ENCODE measurements at places on chromosomes 12 and 14.

GRCh38 chr14:60790850-60791249, 56.3 kb downstream of the MNAT1 start:
- DNase-seq: no peak

- peak; percentile 66 for DNase-seq
These were observed 37.8 kb downstream of the PHETA1 start for GRCh38 chr12:111330800-111331752.

GRCh38 chr14:66709291-66709690, 201.3 kb downstream of the GPHN start:
- DNase-seq: peak; percentile 56

- DNase-seq: no peak
These were observed 159.1 kb upstream of the CCDC198 start for GRCh38 chr14:57652769-57653168.

GRCh38 chr14:77022236-77022852, 6.2 kb downstream of the IRF2BPL start:
- DNase-seq: no peak

- DNase-seq: no peak
These were observed 873 bp upstream of the GSC start for GRCh38 chr14:94770815-94771157.

- DNase-seq: no peak
These were observed 74.5 kb upstream of the DYNC1H1 start for GRCh38 chr14:101889898-101890297.

GRCh38 chr12:69024907-69025306, 91.9 kb upstream of the CPM start:
- no peak for DNase-seq

GRCh38 chr14:59251811-59252771, 63.6 kb downstream of the DAAM1 start:
- DNase-seq: no peak

DNA sequence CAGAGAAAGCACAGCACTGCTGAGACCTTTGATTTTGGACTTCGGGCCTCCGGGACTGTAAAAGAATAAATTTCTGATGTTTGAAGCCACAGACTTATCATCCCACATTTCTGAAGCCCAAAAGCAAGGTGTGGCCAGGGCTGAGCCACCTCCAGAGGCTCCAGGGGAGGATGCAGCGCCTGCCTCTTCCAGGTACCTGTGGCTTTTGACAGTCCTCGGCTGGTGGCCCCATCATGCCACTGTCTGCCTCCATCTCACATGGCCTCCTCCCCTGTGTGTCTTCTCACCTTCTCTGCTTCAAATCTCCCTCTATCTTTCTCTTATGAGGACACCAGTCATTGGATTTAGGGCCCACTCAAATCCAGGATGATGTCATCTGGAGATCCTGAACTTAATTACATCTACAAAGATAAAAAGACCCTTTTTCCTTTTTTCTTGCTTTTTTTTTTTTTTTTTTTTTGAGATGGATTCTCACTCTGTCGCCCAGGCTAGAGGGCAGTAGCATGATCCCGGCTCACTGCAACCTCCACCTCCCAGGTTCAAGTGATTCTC, 15.4 kb downstream of the GSC start:
- DNase-seq: no peak

GRCh38 chr14:104398656-104399055, 180.9 kb upstream of the C14orf180 start:
- no peak for DNase-seq

GRCh38 chr12:64656429-64656828, 46.1 kb downstream of the RASSF3 start:
- DNase-seq: no peak

GRCh38 chr12:130169924-130170323, 7.7 kb downstream of the FZD10 start:
- DNase-seq: no peak

DNA sequence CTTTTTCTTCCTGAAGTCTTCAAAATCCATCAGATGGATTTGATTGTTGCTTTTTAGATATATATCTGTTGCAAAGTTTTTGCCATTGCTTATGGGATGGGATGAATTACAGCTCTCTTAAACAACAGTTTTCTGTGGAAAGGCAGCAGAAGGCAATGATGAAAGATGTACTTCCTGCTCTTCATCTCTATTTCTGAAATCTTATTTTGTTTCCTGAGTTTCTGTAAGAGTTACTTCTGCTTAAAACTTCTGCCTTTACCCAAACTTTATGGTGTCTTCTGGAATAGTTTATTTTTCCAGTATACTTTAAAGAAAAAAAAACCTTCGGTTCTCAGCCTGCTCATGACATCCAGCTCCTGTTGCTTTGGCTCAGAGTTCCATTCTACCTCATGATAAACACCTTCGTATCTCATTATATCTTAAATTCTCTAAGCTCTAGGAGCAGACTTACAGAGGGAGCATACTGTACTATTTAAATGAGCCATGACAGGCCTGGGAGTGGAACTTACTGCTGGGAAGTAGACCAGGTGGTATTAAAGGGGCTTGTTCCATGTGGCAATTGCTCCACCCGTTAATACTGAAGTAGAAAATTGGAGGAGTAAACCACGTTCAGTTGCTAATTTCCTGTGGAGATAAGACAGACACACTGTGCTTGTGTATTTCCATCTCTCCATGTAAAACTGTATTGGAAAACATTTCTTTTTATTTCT, 288.4 kb downstream of the FBXL14 start:
- DNase-seq: no peak

GRCh38 chr12:25985316-25986175, 27.1 kb downstream of the RASSF8 start:
- DNase-seq: no peak

- DNase-seq: no peak
These were observed 235.8 kb downstream of the NEDD1 start for GRCh38 chr12:97142737-97143410.

- DNase-seq: no peak
These were observed 77.0 kb downstream of the MSRB3 start for GRCh38 chr12:65355461-65355860.

DNA sequence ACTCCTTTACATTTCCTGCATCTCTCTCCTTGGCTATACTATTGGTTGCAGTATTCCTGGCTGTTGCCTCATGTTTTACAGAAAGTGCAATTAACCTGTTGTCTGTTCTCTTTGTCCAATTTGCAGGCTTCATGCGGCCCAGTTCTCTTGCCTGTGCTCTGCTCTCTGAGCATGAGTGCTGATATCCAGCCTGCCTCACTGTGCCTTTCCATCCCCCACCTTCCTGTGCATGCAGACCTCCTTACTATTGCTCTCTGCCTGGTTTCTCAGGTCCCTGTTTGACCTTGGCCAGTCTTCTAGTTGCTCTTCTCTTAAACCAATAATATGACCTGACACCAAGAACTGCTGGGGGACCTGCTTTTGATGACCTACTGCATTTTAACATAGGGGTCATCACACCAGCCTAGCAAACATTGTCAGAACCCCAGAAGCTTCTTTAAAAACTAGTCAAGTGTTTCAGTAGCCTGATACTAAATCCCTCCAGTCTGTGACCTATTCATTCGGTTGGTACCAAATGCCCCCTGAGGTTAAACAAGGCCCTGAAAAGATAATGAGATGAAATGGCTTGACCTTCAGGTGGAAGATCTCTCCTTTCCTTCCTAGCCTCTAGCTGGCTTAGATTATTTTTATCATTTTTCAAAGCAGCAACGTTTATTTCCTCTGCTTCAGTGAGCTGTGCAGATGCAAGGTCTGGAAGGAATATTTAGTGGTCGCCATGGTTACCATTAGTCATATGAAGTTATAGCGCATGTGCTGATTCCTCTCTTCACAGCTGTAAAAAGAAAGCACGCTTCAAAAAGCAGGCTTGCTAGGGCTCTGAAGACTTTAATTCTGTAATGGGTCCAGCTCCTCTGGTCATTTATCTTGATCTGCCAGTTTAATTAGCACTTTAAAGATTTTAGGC, 216.5 kb downstream of the PHLDA1 start:
- DNase-seq: no peak

DNA sequence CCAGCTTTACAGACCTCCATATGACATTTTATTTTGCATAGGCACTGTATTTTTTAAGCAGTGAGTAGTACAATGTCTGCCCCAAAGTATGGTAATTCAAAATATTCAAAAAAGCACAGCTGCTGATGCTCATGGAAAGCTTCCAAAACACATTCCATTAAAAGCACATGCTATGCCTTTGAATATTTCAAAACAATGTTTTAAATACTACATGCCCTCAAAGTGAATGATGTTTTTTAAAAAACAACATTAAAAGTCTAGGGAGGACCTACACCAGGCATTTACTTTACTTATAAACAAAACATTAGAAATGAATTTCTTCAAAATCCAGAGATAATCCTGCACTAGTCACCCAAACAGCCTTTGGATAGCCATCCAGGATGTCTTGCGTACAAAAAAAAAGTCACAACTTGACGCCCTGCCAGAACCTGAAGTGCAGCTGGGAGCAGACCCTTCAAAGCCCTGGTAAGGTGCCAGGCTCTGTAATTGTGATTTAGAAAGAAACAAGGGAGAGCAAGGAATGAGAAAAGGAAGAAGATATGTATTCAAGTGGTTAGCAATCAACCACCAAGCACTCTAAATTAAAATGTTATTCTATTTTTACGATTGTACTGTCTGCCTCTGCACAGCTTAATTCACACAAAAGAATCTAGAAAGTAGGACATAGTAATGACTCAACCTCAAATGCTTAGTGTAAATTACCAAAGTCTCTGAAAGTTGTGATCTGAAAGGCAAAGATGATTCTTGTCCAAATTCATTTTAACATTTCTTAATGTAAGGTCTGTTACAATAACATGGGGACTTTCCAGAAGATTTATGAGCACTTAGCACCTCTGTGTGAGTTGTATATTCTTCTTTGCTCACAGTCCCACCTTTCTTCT, 31.9 kb downstream of the CEP83 start:
- DNase-seq: peak; percentile 65

- no peak for DNase-seq
These were observed 5.4 kb downstream of the CDKN1B start for GRCh38 chr12:12722435-12723148.

- DNase-seq: no peak
These were observed 58.9 kb upstream of the FRMD6 start for GRCh38 chr14:51592836-51593235.

- DNase-seq: no peak
These were observed 67.3 kb downstream of the ZNF664 start for GRCh38 chr12:124040291-124040690.

DNA sequence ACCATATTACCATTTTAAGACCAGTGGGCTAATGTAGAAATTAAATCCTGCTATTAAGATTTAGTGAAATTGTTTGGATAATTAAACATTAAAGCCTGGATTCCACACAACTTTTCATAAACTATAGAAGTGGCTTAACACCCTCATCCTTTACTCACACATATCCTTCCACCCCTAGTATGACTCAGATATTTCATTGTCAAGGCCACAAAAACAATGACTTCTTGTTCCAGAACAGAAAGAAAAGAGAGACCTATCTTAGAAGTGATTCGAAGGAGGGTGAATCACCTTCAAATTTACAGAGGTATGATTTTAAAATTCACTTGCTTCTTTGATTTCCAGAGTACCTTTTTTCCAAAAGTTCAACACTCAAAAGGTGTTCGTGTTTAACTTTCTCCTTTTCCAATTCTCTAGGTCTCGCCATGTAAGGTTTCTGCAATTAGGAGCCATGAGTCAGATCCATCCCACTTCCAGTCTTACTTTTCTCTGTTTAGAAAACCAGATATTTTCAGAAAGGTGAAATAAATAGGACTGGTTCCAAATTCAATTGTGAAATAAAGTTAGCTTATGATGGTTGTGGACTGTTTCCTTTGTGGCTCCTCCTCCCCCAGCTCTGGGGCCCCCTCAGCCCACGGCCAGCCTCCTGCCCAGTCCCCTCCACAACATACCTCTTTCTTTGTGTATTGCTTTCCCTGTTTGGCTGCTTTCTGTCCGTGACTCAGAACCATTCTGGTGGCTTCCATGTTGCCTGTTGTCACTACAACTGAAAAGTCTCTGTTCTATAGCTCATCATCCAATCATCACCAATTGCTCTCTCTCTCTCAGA, 24.6 kb upstream of the MGP start:
- no peak for DNase-seq

GRCh38 chr14:87185961-87186560, 806.9 kb downstream of the GALC start:
- DNase-seq: no peak

DNA sequence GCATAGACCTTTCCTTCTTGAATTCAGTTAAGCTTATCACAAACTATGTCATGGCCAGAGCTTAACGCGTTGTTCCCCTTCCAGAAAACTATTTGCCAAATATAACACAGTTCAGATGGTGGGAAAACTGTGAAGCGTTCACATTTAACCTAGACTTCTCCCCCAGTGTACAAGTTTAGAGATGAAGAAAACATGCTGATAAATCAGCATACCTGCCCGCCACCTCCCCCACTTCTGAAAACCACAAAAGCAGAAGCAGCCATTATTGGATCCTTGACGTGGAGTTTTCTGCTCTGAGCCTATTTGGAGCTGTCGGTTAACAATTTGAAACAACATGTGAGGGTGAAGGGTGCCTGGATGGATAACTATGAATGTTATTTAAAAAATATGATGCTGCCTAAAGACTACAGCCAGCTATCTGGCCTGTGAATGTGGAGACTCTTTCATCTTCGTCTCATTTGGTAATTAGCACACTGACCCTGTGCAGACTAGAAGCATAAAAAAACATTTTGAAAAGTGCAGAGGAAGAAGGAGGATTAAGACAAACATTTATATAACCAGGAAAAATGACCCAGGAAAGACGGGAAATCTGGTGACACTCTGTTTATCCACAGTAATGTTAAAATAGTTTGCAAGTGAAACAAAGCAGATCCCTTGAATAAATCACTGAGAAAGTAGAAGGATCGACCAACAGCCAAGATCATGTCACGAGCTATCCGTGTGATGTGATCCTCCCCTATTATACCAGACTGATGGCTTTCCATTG, 408.2 kb downstream of the AEBP2 start:
- DNase-seq: no peak

DNA sequence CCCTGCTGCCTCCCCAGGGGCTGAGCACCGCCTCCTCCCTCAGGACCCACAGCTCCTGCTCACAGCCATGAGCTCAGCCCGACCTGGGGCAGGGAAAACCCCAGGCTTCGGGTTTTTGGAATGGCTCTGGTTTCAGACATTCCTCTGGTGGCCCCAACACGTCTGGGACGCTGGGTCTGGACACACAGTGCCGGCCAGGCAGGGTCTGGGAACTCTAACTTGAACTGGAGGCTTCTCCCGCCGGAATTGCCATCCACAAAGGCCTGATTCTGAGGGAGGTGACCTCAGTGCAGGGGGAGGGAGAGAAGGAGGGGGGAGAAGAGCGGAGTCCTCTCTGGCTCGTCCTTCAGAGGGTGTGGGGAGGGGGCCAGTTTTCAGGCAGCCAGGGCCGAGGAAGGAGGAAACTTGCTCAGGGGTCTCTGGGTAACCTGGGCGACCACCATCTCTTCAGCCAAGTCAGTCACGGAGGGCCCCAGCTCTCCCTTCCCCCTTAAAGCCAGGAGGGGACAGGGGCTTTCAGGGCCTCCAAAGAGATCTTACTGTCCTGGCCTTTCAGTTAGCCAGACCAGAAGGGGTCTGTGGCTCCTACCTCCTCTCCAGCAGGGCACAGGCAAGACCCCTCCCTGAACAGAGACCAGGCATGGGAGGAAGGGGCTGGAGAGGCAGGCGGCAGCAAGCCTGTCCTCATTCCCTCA, 19.4 kb downstream of the NCKAP5L start:
- peak; percentile 94 for DNase-seq

GRCh38 chr12:20142956-20143355, 225.4 kb upstream of the PDE3A start:
- DNase-seq: peak; percentile 38

GRCh38 chr12:38389614-38390013, 73.0 kb downstream of the ALG10B start:
- no peak for DNase-seq
